ENCODE measurements at places on chromosomes 6 and 20.
A peak's percentile ranks its signal among the peaks of the same experiment; 100 is the strongest.

GRCh38 chr6:159981403-159982245 lies 12.7 kb downstream of the IGF2R start:
- DNase-seq: peak; percentile 51
- H3K4me3 ChIP-seq: peak overlapping the region; percentile 81
- peaks cover 17% of the 10 kb centered on the region for H3K27me3 ChIP-seq
- H3K27ac ChIP-seq: peak overlapping the region; percentile 98

GRCh38 chr20:61253640-61254511 lies 1.8 kb downstream of the CDH4 start:
- H3K27ac ChIP-seq: peak overlapping the region; percentile 61
- peaks cover 30% of the 10 kb centered on the region for H3K27me3 ChIP-seq
- H3K4me1 ChIP-seq: peaks cover 15% of the 10 kb centered on the region
- peak overlapping the region; percentile 83 for H3K4me3 ChIP-seq
- no peaks in the 10 kb centered on the region for H3K36me3 ChIP-seq

DNA sequence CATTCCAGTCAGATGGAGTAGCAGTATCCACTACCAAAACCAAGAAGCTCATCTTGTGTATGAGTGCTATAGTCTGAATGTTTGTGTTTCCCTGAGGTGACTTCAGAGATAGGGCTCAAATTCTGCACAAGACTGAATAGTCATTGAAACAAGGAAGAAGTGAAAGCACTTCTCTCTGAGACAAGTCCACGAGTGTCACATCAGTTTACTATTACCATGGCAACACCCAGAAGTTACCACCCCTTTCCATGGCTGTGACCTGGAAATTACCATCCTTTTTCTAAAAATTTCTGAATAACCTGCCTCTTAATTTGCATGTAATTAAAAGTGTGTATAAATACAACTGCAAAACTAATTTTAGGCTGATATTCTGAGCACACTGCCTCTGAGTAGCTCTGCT lies 682.1 kb upstream of the ADGRB3 start:
- no peak overlapping the region for H3K4me3 ChIP-seq
- H3K27ac ChIP-seq: no peak overlapping the region
- H3K36me3 ChIP-seq: peaks cover 3% of the 10 kb centered on the region
- DNase-seq: no peak
- H3K27me3 ChIP-seq: peaks cover 1% of the 10 kb centered on the region

DNA sequence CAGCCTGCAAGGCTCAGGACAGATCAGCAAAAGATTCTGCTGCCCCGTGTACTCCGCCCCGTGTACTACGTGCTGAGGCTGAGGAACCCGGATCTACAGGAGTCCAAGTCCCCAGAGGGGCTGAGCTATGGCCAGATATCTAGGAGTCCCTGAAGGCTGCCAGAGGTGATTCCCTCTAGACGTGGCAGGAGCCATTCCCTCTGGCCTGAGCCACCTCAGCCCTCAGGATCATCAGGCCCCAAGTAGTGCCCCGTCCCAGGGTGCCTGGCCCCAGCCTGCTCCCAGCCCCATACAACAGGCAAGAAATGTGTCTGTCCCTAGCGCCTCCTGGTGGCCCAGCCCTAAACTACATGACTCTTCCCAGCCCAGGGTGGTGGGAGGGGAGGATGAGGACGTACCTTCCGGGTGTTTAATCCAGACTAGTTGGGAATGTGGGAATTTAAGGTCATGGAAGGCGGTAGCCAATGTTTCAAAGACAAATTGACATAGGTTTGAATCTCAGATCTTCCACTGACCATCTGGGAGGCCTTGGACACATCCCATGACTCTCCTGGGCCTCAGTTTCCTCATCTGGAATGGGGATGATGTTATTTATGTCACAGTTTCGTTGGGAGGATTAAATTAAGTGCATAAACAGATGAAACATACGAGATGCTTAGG lies 49.4 kb upstream of the PTPN1 start:
- H3K27me3 ChIP-seq: no peaks in the 10 kb centered on the region
- H3K4me1 ChIP-seq: no peaks in the 10 kb centered on the region
- H3K4me3 ChIP-seq: no peak overlapping the region

- no peaks in the 10 kb centered on the region for H3K36me3 ChIP-seq
- no peaks in the 10 kb centered on the region for H3K27me3 ChIP-seq
- no peak for DNase-seq
Observed at GRCh38 chr6:147906361-147906760, 397.9 kb downstream of the SAMD5 start.

DNA sequence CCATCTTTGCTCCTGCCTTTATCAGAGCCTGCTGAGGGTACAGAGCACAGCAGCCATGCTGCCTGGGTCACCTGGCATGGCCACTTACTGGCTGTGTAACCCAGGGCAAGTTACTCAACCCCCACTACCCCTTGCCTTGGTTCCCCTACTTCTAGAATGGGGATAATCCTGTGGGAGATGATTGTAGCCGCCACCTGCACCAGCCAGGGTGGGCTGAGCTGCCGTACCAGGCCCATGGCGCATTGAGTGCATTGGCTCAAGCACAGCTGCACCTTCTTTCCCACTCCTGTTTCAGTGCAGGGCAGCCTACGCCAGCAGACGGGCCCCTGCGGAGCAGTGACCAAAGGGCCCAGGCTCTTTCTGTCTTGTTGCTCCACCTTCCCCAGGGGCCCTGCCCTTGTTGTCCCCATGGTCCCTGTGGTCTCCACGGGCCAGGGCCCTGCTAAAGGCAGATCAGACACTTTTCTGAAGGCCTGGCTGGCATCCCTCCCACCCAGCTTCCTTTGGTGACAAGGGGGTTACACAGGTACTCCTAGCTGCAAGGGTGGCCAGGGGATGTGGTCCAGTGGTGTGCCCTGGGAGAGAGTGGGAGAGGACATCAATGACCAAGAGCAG lies 159.4 kb upstream of the MLN start:
- H3K27me3 ChIP-seq: peaks cover 8% of the 10 kb centered on the region
- no peak overlapping the region for H3K27ac ChIP-seq
- H3K4me3 ChIP-seq: no peak overlapping the region
- H3K36me3 ChIP-seq: peaks cover 9% of the 10 kb centered on the region

- DNase-seq: no peak
- peak overlapping the region; percentile 19 for H3K4me3 ChIP-seq
- no peaks in the 10 kb centered on the region for H3K36me3 ChIP-seq
Observed at GRCh38 chr6:155107432-155108069, 112.4 kb downstream of the TIAM2 start.

- DNase-seq: no peak
- H3K36me3 ChIP-seq: no peaks in the 10 kb centered on the region
- no peak overlapping the region for H3K27ac ChIP-seq
Observed at GRCh38 chr6:152595499-152595898, 41.7 kb downstream of the SYNE1 start.

- no peak overlapping the region for H3K4me3 ChIP-seq
- no peaks in the 10 kb centered on the region for H3K36me3 ChIP-seq
- no peak overlapping the region for H3K27ac ChIP-seq
- H3K27me3 ChIP-seq: peaks cover 2% of the 10 kb centered on the region
- DNase-seq: no peak
- H3K4me1 ChIP-seq: peaks cover 20% of the 10 kb centered on the region
Observed at GRCh38 chr6:133621751-133622150, 267.2 kb upstream of the TCF21 start.

- no peaks in the 10 kb centered on the region for H3K27me3 ChIP-seq
- no peak for DNase-seq
Observed at GRCh38 chr20:45581702-45582101, 2.6 kb upstream of the WFDC8 start.
